ENCODE measurements at places on chromosomes 5 and 9. TPM values are rescaled to one million over a fixed set of nuclear protein-coding genes. Genes with fewer than 3 reads are reported as not detected.

The TSSK1B gene
- not detected for total RNA-seq

GRCh38 chr5:148788636-148789035, 37.8 kb upstream of the ADRB2 start:
- DNase-seq: no peak

DNA sequence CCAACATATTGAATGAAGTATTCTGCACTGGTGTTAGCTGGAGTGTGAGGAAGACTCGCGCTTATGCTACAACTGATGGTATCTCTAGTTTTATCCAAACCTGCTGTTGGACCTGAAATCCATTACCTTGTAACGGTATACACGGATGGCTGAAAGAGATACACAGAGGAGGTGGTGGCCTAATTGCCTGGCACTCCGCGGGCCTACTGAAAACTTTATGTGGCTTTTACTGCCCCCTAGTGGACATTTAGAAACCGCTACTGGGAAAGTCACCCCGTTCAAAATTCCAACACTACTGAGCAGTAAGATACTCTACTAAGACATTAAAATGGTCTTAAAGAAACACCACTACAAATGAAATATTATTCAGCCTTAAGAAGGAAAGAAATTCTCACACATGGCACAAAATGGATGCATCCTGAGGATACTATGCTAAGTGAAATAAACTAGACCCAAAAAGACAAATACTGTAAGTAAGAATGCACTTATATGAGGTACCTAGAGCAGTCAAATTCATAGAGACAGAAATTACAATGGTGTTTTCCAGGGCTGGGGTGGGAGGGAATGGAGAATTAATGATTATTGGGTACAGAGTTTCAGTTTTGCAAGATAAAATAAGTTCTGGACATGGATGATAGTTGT, 100.4 kb downstream of the TTLL11 start:
- peak; percentile 53 for DNase-seq

DNA sequence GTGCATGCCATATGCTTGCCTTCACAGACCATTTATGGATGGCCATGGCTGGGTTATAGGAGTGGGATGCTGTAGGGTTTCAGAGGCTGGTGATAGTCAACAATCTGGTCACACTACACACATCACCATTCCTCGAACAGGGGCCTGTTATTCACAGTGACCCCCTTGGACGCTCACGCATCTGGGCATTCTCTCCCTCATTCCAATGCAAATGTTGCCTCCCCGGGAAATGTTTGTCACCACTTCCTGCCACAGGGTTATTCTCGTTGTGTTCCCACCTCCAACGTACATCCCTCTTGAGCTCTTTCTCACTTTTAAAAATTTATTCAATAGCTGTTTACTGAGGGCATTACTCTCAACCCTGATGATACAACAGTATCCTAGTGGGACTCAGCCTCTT, 135.4 kb downstream of the SCAMP1 start:
- no peak for DNase-seq

DNA sequence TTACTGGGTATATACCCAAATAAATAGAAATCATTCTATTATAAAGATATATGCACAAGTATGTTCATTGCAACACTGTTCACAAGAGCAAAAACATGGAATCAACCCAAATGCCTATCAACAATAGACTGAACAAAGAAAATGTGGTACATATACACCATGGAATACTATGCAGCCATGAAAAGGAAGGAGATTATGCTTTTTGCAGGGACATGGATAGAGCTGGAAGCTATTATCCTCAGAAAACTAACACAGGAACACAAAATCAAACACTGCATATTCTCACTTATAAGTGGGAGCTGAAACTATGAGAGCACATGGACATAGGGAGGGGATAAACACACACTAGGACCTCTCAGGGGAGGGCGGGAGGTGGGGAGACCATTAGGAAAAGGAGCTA, 298.4 kb upstream of the CDH9 start:
- DNase-seq: no peak

GRCh38 chr9:20477940-20478620, 144.2 kb downstream of the MLLT3 start:
- peak; percentile 16 for DNase-seq

The NRG2 gene
- not detected for total RNA-seq

DNA sequence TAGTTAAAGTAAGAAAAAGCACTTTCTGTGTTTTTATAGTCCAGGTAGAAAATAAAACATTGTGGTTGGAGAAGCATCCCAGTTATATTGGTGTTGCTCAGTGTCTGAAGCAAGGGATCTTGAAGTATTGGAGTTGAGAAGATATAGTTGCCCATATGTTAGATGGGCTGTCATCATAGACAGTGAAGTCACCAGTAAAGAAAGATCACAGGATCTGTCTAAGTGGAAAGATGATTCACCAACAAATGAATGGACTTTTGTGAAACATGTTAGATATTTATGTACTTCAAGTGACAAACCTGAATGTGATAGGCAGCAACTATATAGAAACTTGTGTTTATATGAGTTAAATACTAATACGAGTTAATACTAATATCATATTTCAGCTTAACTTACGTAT, 11.7 kb downstream of the OGN start:
- no peak for DNase-seq

- DNase-seq: no peak
Measured at GRCh38 chr5:26807231-26808199, 230.9 kb downstream of the CDH9 start.

The ELAVL2 gene
- not detected for total RNA-seq

- DNase-seq: no peak
Measured at GRCh38 chr9:17319864-17320263, 185.0 kb downstream of the CNTLN start.

The PAEP gene
- total RNA-seq: not detected

DNA sequence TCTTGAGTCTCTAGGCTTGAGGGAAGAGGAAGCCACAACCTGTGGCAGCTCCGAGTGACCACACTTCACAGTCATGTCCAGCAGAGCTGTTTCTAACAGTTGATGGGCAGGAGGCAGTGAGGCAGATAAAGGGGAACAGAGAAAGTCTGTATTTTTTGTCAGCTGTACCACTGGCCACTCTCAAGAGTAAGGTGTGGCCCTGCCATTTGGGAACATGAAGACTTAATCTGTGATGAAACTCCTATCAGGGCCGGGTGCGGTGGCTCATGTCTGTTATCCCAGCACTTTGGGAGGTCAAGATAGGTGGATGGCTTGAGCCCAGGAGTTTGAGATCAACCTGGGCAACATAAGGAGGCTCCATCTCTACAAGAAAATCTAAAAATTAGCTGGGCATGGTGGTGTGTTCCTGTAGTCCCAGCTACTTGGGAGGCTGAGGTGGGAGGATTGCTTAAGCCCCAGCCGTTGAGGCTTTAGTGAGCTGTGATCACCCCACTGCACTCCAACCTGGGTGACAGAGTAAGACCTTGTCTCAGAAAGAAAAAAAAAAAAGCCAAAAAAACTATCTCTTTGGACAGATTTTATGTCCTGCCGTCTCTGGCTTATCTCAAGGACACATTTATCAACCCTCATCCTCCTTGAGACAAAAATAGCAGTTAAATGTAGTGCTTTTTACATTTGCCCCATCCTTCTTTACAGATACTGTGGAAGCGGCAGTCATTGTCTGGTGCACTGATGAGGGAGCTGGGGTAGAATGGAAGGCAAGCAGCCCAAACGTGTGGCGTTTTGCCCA, 11.9 kb upstream of the COL15A1 start:
- DNase-seq: no peak

DNA sequence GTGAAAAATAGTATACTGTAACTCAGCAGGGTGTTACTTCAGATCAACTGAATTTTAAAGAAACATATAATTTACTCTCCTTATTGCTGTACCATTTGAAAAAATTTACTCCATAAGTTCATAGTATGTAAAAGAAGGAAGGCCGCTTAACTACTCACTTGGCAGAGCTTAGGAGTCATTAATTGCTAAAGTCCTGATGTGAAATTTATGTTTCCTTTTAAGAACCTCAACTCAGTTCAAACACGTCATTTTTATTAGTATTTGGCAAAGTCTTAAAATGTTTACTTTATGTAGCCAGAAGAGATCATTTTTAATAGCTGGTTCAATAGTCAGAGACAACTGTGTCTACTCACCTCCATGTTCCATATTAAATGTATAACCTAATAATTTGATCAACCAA, 268.6 kb downstream of the CDH10 start:
- DNase-seq: no peak

GRCh38 chr5:128406803-128407202, 131.2 kb downstream of the FBN2 start:
- no peak for DNase-seq

GRCh38 chr9:108377881-108378280, 477.9 kb downstream of the ACTL7B start:
- no peak for DNase-seq

The PCDHA9 gene
- total RNA-seq: not detected

- DNase-seq: no peak
Measured at GRCh38 chr9:110499608-110500007, 79.9 kb downstream of the SVEP1 start.

DNA sequence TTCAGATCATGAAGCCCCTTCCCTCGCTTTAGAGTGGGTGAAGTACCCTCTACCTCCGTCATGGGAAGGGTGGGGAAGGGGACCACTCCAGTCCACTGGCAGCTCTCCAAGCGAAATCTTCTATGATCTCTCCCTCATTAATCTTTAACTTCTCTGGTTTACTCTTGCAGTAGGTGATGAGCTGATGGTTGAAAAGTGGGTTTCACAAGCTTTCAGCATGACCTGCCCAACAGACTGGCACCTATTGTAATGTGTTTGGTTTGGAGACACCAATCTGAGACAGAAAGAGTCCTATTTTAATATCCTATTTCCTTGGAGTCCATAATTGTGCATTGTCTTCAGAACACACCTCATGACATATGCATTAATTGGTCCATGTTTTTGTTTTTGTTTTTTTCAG, 70.8 kb upstream of the TGFBR1 start:
- DNase-seq: no peak

GRCh38 chr5:172008689-172009141, 2.3 kb upstream of the FBXW11 start:
- no peak for DNase-seq

- peak; percentile 31 for DNase-seq
Measured at GRCh38 chr5:150485693-150486401, 22.1 kb upstream of the NDST1 start.

DNA sequence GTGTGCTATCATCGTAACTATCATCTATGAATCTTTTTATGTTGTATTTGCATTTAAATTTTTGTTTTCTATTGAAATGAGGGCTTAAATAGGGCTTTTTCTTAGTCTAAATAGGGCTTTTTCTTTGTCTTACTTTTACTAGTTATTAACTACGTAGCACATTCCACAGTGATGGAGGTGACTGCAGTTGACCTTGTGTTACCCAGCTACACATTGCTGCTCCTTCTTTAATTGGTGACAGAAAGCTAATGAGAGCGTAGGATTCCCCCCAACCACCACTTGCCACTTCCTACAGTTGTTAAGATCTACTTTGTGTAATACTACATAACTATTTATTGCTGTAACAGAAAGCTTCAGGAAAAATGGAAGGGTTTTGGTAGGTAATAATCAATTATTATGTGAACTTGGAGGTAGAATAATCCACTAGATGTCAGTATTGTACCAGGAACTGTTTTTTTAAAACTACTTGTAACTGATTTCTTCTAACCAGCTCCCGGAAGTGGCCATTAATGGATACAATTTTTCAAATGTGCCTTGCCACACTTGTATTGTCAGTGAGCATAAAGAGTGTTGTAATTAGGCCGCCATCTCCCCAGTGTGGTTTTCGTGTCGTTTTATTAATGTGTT, 18.0 kb downstream of the MTRR start:
- no peak for DNase-seq

The LCN12 gene
- total RNA-seq: 1.1 TPM

The HSD17B3 gene
- not detected for total RNA-seq

DNA sequence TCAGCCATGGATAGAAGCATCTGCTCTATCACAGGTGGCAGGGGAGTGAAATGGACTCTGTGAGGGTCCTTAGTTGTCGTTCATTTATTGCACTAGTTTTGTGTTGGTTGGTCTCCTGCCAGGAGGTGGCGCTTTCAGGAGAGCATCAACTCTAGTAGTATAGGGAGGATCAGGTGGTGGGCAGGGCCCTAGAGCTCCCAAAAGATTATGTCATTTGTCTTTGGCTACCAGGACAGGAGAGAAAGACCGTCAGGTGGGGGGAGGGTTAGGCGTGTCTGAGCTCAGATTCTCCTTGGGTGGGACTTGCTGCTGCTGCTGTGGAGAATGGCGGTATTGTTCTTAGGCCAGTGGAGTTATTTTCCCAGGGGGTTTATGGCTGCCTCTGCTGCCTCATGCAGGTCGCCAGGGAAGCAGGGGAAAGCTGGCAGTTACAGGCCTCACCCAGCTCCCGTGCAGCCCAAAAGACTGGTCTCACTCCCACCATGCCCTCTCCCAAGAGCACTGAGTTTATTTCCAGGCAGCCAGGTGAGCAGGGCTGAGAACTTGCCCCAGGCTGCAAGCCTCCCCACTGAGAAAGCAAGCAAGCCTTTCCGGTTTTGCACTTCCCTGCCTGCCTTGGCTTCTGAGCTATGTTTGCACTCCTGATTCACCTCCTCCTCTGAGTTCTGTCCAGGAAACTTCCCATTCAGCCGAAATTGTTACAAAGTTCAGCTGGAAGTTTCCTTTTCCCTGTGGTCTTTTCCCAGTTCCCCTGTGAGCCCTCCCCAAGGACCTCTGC, 317.3 kb downstream of the TAF11L14 start:
- no peak for DNase-seq

GRCh38 chr5:169657127-169657526, 20.1 kb downstream of the DOCK2 start:
- no peak for DNase-seq

The GPR150 gene
- 0.64 TPM for total RNA-seq

The CHSY3 gene
- not detected for total RNA-seq

The PCDHB3 gene
- total RNA-seq: not detected

GRCh38 chr5:120447706-120448239, 16.3 kb upstream of the PRR16 start:
- DNase-seq: no peak

DNA sequence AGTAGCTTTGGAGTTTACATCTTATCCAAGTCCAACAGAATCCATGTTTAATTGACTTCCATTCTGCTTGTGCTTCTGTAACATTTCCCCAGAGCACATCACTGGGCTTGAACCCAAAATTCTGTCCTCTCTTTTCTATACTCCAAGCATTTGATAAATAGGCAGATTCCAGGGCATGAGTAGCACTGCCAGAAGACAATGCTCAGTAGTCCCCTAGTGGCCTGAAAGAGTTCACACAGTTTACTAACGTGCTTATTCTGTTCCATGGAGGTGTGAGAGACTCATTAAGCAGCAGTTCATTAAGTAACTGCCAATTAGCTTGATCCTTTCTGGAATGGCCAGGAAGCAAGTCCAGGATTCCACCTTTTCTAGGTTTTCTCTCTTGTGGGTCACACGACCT, 9.4 kb upstream of the GABRA6 start:
- no peak for DNase-seq

GRCh38 chr9:89425024-89425805, 72.7 kb downstream of the SEMA4D start:
- DNase-seq: peak; percentile 63

The SOHLH1 gene
- total RNA-seq: not detected

- no peak for DNase-seq
Measured at GRCh38 chr9:75699017-75699416, 191.5 kb upstream of the PCSK5 start.

GRCh38 chr5:143284521-143284920, 119.0 kb downstream of the NR3C1 start:
- DNase-seq: no peak
